Activated CD4-positive, alpha-beta T cell treated with anti-CD3 and anti-CD28 coated beads, Interleukin-2, amount 50 U/mL, for 4 hours (primary cell): ENCODE measurements at places on chromosomes 7 and 10.

- DNase-seq: no peak
These were observed 56.5 kb downstream of the DOCK4 start for GRCh38 chr7:112149734-112150133.

DNA sequence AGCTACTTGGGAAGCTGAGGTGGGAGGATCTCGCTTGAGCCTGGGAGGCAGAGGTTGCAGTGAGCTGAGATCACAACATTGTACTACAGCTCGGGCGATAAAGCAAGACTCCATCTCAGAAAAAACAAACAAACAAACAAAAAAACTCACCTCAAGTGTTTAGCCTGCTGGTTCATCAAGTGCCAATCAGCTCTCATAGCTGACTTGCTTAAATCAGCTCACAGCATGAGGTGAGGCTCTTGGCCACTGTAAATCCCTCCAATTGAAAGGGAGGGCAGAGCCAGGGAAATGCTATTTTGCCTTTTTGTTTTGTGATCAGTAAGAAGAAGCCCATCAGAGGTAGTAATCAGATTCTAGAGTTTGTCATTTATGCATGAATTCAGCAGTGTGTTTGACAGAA, 112.3 kb downstream of the RAB11FIP2 start:
- DNase-seq: no peak

- no peak for DNase-seq
These were observed 98.0 kb upstream of the GATA3 start for GRCh38 chr10:7956508-7956907.

DNA sequence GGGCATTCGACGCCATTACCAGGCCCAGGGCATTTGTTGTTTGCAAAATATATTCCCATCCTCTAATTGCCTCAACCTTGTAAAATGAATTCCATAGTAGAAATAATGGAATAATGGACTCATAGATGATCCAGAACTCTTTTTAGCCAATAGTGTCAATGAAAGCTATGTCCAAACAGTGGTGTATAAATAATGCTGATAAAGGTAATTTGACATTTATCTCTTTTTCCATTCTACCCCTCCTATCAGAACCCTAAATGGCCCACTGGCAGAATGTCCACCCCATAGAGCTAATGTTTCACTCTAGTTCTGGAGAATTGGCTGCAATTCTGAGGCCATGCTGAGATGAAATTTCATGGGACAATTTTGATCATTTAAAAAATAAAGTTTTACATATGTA, 76.4 kb upstream of the DLX6 start:
- no peak for DNase-seq

- DNase-seq: no peak
These were observed 662.7 kb downstream of the PARD3 start for GRCh38 chr10:34152434-34152833.

GRCh38 chr10:91787810-91788209, 10.4 kb upstream of the TNKS2 start:
- DNase-seq: no peak

- no peak for DNase-seq
These were observed 80.8 kb upstream of the SMIM30 start for GRCh38 chr7:113199136-113199535.

DNA sequence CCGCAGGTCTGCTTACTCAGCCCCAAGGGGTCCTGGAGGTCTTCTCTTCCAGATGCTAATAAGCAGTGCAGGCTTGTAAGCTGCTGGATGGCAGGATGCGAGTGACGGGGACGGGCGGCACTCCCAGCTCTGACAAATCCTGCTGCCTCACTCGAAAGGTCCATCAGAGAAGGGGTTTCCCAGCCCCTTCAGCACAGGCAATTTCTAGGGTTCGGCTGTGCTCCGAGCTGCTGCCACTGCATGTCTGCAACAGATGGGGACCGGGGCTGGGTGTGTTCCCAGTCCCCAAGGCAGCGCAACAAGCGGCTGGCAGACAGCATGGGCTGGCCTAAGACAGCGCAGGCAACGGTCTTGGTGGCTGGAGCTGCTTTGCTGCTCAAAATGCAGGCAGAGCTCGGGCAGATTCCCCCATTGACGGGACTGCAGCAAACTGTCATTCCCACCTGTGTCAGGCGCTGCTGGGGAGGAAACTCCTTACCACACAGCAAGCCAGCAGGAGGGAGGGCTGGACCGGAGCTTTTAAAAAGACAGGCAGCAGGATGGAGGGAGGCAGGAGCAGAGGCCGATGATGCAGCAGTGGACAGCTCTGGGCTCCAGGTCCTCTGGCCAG, 62.4 kb downstream of the PRKAG2 start:
- DNase-seq: no peak

DNA sequence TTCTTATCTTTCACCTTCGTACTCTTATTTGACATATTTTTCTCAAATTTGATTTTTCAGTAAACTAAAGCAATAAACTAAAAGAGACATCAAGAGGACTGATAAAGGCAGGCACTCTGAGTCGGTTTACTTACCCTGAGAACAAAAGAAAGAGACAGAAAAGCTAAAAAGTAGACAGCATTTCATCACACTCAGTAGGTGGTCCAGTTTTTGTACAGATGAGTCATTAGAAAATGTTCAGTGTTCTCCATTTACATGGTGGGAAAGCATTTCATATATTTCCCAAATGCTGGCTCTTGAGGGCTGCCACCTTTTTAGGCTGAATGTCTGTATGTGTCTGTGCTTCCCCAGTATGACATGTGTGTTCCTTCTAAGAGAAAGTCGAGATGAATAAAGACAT, 52.7 kb downstream of the NHLRC2 start:
- no peak for DNase-seq

DNA sequence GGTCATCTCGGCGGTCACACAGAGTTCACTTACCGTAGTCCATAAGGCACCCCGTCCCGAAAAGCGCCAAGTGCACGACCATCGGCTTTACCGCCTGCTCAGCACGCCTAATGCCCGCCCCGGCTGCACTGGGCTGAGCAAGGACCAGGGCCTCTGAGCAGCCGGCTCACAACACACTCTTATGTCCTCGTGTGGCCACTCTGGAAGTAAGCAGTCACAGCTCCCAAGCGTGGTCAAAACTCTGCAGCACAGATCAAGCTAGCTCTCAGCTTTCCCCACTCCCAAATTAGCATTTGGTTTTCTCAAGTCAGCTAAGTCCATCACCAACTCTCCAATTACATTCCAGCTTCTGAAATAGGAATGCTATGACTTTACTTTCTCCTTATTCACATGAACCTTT, 57.7 kb downstream of the MAD1L1 start:
- DNase-seq: no peak

DNA sequence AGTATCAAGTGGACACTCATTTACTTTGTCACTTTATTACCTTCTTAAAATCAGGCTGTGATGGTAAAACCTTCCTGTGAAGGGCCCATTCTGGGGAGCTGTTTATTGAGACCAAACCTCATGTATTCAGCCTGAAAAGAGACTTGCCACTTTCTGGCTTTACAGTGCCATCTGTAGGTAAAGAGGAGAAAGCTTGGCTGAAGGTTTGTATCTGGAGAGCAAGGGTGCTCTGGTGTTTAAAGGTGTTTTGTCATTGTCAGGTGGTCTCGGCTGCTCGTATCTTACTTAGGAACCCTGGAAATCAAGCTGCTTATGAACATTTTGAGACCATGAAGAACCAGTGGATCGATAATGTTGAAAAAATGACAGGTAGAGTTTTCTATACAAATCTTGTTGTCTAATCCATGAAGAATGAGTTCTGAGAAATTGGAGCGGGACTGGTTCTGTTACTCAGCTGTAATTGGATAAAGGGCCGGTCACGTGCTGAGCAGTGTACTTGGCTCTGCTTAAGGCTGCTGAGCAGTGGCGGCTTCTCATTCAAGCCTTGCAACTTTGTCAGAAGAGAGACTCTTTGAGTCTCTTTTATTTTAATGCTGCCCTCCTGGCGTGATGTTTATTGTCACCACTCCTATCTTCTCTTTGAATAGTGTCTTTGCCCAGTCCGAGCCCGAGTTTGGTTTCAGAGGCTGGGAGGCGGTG, 46.9 kb downstream of the AP3M1 start:
- no peak for DNase-seq

- DNase-seq: no peak
These were observed 17.9 kb upstream of the PDSS1 start for GRCh38 chr10:26679588-26679987.

DNA sequence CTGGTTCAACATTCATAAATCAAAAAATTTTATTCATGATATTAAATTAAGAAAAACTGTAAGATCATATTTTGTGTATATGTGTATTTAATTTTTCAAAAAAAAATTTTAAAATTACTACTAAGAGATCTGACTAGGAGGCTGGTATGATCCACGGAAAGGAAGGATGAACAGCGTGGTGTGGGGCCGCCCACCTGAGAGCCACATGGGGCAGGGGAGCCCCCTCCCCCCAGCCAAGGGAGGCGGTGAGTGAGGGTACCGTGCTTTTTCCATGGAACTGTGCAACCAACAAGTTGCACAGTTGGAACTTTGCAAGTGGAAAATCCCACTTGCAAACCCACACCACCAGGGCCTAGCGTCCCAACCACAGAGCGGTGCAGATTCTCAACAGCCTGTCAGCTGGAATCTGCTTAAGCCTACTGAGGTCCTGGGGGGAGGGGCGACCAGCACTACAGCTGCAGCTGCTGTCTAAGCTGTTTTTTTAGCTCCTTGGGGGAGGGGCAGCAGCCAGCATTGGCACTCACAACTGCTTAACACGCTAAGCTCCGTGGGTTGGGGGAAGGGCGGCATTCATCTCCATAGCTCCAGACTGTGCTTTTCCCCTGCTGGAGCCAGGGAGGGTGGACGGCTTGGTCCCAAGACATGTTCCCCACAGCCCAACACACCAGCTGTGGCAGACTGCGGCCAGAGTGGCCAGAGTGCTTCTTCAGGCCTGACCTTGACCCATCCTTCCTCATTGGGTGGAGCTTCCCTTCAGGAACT, 94.2 kb upstream of the IGFBP3 start:
- no peak for DNase-seq

GRCh38 chr10:125844751-125845221, 21.4 kb downstream of the BCCIP start:
- no peak for DNase-seq

DNA sequence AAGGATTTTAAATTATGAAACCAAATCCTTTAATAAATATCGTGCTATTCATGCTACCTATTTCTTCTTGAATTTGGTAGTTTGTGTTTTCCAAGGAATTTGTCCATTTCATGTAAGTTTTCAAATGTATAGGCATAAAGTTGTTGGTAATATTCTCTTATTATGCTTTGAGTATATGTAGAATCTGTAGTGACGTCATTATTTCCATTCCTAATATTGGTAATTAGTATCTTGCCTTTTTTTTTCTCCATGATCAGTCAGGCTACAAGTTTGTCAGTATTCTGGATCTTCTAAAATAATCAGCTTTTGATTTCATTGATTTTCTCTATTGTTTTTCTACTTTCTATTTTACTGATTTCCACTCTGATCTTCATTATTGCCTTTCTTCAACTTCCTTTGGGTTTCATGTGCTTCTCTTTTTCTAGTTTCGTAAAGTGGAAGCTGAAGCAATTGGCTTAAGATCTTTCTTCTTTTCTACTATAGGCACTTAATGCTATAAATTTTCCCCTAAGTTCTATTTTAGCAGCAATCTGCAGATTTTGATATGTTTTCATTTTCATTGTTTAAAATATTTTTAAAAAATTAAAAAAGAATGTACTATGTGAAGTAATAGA, 156.5 kb upstream of the HDAC9 start:
- DNase-seq: no peak

DNA sequence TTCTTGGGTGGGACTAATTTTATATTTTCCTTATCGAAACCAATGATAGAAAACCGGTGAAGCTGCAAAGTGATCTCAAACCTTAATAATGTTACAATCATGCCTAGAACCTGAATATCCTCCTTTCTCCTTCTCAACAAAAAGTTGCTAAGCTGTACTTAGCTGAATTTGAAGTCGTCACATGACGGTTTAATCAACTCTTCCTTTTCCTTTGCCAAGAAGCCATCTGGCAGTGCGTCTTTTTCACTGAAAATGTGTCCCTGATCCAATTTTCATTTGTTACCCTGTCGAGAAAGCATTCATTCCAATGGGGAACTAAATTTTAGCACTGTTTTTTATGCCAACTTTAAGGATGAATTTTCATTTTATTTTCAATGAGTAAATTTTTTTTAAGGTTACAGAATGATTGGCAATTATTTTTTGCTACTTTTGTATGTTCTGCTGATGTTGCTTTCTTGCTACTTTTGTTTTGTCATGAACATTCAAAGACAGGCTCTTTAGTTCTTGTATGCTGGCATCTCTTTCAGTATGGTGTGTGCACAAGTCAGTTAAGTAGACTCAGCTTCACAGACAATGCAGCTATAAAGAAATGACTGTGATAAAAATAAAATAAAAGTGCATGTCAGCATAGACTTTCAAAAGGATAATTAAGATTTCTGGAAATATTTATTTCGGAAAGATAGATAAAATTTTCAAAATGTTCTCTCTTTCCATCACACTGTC, 980.0 kb downstream of the DNAJB9 start:
- DNase-seq: no peak

- no peak for DNase-seq
These were observed 136.0 kb downstream of the GALNT17 start for GRCh38 chr7:71267734-71268469.

DNA sequence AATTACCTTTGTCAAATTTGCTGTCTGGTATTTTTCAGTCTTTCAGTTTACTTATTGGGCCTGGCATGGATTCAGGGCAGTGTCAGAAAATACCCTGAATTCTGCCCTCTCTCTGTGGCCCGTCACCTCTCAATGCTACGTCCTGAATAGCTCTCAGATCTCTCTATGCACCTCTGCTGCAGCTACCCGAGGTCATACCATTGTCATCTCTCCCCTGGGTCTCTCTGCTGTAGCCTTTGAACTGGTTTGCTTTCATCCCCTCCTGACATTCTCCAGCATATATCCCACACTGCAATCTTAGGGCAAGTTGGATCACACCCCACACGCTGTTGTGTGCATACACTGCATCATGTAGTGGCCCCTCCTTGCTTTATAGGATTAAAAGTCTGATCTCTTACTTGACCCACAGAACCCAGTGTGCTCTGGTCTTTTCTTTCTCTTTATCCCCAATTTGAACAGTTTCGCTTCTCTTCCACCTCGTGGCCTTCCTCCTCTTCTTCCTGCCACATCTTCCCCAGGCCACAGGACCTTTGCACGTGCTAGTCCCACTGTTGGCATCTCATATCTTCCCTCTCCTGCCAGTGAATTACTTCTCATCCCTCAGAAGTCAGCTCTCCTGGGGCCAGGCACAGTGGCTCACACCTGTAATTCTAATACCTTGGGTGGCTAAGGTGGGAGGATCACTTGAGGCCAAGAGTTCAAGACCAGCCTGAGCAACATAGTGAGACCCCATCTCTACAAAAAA, 372.9 kb downstream of the GALNT17 start:
- no peak for DNase-seq

DNA sequence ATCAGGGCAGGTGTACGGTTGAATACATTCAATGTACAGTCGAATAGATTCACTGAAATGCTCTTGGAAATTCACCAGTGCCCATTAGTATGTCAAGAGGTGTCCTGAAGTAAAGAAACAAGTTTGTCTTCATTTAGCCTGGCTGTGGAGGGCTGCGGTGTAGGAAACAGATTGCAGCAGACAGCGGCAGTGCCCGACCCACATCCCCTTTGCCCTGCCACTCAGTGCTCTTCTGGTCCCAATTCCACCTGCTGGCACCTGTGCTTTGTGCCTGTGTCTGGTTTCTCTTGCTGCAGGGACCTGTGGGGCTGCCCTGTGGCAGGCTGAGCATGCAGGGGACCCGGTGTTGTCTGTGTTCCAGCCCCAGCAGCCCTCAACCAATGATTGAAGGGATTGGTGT, 183.7 kb downstream of the RPS24 start:
- no peak for DNase-seq
